ENCODE measurements at places on chromosomes 4 and X.
A peak's percentile ranks its signal among the peaks of the same experiment; 100 is the strongest.

DNA sequence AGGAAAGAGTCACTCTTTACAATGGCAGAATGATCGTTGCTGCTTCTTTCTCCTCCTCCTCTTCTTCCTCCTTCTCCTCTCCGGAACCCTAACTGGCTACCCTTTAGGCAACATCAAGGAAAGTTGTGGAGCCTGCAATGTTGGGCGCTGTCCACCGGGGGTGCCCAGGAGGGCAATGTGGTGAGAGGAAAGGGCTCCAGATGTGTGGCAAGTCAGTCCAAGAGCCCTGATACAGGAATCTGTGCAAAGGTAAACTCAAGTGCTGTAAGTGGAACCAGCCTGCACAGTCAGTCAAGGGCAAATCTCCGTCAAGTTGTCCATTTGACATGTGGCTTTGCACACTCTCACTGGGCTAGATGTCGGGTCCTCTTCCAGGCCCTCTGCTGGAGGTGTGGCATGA is 2.8 kb downstream of the RTL5 start:
- DNase-seq, result peak; percentile 37

DNA sequence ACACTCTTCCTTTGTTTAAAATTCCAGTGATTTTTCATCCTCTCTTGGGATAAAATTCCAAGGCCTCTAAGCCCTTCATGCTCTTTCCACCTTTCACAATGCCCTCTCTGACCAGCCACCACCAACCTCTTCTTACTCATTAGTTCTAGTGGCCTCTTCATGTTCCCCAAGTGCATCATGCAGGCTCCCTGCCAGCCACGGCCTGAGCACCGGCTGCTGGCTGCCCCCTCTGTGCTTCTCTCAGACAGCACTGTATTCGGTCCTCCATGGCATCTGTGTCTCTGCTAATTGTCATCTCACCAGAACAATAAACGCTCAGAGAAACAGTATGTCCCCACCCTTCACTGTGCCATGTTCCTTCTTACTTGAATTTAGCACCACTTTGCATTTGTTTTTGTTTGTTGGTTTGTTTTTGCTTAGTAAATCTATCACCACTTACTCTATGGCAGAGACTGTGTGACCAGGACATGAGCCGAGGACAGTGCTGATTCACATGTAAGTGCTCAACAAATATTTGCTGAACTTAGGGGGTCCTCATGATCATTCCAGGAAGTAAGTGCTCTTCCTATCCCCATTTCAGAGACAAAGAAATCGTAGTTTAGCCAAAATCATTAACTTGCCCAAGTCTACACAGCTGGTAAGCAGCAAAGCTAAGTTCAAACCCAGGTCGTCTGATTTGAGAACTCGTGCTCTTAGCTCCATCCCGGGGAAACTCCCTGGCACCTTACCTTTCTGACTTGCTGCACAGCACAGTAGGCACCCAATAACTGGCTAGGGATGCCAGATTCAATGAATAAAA is 77.1 kb upstream of the UCP1 start:
- no peak for DNase-seq

DNA sequence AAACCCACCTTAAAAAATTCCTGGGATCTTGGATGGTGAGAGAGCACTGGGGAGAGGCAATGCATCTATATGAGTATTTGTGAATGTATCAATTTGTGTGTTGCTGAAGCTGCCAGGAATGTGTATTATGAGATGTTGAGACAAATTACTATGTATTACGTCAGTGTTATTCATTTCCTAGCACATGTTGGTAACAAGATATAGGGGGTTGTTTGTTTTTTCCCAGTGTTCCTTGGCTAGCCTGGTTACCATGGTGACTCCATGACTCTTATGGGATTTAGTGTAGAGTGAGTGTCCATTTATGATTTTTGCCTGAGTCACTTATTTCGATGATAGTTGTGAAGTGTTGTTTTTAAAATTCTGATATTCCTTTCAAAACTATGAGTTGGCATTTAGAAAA is 65.6 kb downstream of the RAB40A start:
- DNase-seq, result no peak

DNA sequence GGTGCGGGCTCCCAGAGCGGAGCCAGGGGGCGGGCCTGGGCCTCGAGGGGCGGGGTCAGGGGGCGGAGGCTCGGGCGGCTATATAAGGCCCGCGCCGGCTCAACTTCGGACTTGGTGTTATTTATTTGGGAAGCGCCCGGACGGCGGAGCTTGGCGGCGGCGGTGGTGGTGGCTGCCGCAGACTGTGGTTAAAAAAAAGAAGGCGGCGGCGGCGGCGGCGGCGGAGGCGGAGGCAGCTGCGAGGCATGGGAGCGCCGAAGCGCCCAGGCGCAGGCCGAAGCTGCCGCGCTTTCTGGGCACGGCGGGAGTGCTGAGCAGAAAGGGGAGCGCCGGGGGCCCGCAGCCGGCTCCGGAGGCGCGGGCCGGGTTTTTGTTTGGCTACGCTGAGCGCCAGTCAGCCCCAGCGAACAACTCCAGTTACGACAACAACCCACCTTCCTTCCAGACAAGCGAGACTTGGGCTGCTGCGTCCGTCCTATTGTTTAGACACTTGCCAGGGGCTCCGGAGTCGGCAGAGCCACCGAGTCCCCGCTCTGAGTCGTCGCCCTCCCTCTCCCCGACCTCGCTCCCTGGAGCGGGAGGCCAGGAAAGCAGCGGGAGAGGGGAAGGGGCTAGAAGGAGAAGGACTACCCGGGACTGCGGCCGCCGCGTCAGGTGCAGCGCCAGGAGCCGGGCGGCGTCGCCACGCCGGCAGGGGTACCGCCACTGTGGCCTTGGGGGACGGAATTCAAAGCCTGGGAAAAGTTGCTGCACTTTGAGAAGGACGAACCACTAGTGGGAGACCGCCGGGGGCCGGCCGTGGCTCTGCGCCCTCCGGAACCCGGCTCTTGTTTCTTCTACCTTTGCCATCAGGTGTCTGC is at the start of gene SLIT2:
Gene SLIT2, plus strand, starts transcription at position 110 of the 860 bp plus-strand sequence. CDS start 1,911 bp downstream, outside the sequence.
- no peak for DNase-seq

- no peak for DNase-seq
Measured at GRCh38 chr4:48322063-48322462, 19.3 kb upstream of the SLAIN2 start.

DNA sequence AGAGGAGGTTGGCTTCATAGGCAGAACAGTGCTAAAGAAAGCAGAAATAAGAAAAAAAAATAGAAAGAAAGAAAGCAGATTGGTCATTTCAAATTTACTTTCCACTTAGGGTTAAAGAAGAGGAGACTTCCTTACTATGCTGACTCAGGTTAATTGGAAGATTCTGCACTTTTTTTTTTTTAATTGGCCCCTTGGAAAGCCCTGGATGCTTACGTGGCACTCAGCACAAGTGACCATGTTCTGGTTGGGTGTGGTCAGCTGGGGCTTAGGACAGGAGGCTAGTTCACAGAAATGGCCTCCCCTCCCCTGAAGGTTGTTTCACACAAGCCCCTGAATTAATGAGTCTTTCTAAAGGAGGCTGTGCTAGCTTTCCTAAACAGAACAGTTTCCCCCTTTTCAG is 14.5 kb downstream of the MAGEA9B start:
- DNase-seq, result no peak

DNA sequence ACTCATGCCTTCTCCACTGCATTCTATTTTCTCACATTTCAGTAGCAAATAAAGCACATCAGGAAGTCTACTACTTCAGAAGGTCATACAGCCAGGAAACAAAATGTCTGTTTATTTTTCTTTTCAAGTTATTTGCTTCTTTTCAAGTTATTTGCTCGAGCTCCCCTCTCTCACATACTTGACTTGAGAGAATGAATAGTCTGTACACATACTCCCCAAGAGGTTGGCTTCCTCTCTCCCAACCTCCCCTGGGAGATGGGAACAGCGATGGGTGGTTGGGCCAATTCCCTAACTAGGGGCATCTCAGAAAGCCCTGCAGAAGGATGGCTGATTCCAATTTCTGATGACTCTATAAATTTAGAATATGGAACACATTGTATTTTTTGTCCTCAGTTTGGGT is 64.7 kb upstream of the PTPN13 start:
- DNase-seq, result no peak

DNA sequence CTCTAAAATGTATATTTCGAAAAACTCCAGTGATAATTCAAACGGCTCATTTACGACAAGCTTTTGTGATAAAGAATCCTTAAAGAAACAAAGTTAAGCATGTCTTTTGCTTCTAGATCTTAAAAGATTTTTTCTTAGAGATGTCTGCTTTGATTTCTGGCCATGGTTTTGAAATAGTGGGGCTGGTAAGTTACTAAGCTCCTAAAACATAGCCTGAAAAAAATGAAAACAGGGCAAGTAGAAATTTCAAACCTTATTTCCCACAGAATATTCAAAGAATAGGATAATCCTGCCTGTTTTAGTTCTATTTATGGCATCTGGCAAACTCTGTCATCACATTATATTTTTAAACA is 318.3 kb downstream of the ARHGAP24 start:
- DNase-seq, result no peak

DNA sequence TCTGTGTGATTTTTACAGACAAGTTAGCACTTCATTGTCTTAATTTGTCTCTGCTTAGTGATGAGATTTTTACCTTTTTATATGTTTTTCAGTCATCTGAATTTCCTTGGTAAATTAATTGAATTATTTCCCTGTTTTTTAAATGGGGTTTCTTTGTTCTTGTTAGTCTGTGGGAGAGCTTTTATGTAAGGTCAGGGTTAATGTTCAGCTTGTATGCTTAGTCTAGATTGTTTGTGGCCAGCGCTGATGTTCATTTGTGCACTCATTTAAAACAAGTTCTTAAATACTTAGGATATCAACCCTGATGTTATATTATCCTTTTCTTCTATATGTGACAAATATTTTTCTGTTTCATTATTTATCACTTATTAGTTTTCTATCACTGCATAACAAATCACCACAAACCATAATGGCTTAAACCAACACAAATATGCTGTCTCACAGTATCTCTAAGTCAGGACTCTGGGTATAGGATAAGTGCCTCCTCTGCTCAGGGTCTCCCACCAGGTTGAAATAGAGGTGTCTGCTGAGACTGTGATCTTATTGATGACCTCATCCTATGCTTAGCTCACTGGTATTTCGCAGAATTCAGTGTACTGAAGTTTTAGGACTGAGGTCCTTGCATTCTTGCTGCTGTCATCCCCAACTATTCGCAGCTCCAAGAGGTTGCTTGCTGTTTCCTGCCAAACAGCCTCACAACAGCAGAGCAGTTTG is 53.2 kb downstream of the ATP10D start:
- DNase-seq, result no peak

DNA sequence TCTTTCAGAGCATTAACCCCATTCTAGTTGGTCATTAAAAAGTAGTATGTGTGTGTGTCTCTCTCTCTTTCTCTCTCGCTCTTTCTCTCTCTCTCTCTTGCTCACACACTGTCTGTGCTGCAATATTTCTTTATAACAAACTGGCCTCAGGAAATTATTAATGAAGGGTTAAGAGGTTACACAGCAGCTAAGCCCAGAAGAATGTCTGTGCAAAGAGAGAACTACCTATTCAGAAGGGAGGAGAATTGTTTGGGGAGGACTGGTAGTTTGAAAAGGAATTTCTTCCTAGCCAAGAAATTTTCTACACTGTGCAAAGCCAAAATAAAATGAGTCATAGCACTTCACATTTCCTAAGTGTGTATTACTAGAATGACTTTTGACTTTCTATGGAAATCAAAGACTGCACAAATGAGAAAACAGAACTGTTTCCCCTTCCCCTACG is 22.2 kb downstream of the PDGFC start:
- no peak for DNase-seq

DNA sequence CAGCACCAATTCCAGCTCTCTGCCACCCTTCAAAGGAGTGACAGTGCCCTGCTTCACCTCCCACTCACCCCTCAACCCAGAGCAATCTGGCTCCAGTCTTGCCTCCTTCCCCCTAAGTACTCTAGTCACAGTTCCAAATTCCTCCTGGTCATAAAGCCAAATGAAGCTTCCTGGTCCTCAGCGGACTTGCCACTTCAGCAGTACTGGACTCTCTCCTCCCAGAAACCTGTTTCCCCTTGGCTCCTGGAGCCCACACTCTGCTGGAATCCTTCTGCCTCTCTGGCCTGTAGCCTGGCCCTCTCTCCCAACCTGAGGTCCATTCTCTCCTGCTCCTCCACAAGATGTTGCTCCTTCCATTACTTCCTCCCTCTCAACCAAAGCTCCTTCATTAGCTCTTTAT is 52.6 kb upstream of the MTM1 start:
- no peak for DNase-seq

DNA sequence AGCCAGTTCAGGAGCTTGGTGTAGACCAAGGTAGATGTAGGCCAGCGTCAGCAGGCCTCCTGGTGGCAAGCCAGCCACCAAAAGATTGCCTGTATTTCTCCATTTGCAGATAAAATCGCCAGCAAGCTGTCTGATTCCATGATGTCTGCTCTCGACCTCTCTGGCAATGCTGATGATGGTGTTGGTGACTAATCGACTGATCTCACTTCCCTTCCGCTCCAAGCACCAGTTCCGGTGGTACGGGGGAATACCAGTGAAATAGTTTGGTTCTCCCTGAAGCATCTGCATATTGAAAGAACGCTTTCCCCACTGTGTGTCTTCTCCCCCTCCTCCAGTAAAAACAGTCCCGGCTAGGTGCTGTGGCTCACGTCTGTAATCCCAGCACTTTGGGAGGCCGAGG is 30.4 kb downstream of the GNL3L start:
- no peak for DNase-seq

DNA sequence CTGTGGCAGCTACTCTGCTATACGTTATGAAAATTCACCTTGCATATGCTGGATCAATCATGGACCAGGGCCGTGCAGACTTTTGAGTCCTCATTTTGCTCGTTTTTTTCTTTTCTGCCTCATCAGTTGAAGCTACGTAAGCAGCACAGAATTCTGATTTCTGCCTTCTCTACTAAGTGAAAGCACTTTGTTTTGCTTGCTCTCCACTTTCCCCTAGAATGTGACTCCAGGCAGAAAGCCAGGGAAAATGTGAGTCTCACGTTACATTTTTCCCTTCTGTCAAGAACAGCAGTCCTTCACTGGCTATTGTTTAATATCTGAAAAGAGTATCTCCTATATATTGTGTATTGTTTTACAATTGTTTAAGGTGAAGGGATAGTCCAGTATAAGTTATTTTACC is 1840.1 kb downstream of the PCDH7 start:
- no peak for DNase-seq

DNA sequence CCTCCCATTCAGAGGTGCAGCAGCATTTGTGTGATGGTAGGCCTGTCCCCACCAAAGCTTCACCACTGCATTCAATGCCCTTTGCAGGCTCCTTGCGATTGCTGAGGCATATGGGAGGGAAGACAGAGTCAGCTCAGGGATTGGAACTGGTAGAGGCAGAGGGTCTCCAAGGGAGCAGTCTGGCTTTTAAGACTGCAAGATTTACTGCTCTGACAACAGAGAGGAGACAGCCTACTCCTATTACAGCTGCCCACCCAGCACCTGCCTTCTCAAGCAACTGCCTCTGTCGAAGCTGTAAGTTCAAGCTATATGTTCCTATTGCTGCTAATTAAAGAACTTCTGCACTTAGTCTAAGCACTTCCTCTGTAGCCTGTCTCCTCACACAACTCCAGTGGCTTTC is 481.8 kb downstream of the FGF13 start:
- no peak for DNase-seq

DNA sequence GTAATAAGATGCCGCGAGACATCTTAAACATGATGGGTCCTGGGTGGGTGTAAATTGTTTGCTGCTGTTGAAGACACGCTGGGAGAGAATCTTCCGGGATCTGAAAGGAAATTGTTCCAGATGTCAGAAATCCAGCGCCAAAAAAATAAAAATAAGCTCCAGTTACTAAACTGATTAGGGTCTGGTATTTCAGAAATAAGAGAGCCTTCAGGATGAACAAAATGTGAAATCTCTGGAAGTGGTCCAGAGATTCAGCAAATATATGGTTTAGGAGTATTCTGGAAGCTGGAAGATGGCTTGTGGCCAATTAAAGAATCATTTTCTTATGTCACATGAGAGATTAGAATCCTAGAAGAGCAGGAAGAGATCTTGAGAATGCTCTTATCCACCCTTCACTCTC is 75.8 kb upstream of the NHS start:
- DNase-seq, result no peak

- DNase-seq, result peak; percentile 52
Measured at GRCh38 chrX:101485212-101485949, at the start of gene ARMCX4. Gene ARMCX4, plus strand, starts transcription at chrX:101485456. Its CDS starts 3,134 bp downstream, at chrX:101488590.

All from CD4-positive, alpha-beta T cell treated with Interleukin-6 for 4 hours (primary cell).